Putamen (tissue), 1 donor: ENCODE measurements at places on chromosomes 2 and 18.

- no peak for DNase-seq
These were observed 38.3 kb upstream of the LAMA1 start for GRCh38 chr18:7155887-7156286.

- DNase-seq = no peak
These were observed 73.0 kb upstream of the RIOK3 start for GRCh38 chr18:23380001-23380550.

- DNase-seq = no peak
These were observed 9.0 kb upstream of the IL18R1 start for GRCh38 chr2:102346381-102347130.

DNA sequence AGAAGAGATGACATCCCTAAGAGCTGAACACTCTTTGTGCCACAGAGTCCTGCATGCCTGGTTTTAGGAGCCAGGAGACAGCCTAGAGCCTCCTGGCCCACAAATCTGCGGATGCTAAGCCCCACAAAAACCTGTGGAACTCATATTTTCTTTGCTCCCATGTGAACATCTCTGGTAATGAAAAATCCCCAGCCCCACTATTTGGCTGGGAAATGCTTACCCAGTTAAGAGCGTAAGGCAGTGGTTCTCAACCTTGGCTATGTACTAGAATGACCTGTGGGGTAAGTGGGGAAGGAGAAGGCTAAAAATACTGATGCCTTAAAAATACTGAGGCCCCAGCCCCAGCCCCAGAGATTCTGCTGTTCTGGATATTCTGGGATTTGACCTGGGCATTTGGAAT is 208.1 kb downstream of the EN1 start:
- no peak for DNase-seq

- DNase-seq = peak; percentile 8
These were observed 1.3 kb upstream of the BZW1 start for GRCh38 chr2:200810252-200810997.
